NCI-H1436 (cell line): ENCODE measurements at places on chromosomes 4 and X.

- DNase-seq: no peak
Observed at GRCh38 chrX:154353172-154353843, 21.1 kb downstream of the FLNA start.

- peak; percentile 40 for DNase-seq
Observed at GRCh38 chr4:20248155-20248558, 3.5 kb upstream of the SLIT2 start.

- no peak for DNase-seq
Observed at GRCh38 chr4:119204916-119205315, 7.6 kb upstream of the USP53 start.

- DNase-seq: no peak
Observed at GRCh38 chrX:149185087-149185486, 320.0 kb downstream of the IDS start.

GRCh38 chr4:20178902-20179576 lies 72.7 kb upstream of the SLIT2 start:
- no peak for DNase-seq

- DNase-seq: no peak
Observed at GRCh38 chr4:128709268-128709667, 100.2 kb upstream of the JADE1 start.

- DNase-seq: no peak
Observed at GRCh38 chr4:89411539-89412309, 104.1 kb upstream of the GPRIN3 start.

GRCh38 chr4:52548818-52549570 lies 110.1 kb downstream of the USP46 start:
- DNase-seq: no peak
